ENCODE measurements at places on chromosomes 7 and 10.

DNA sequence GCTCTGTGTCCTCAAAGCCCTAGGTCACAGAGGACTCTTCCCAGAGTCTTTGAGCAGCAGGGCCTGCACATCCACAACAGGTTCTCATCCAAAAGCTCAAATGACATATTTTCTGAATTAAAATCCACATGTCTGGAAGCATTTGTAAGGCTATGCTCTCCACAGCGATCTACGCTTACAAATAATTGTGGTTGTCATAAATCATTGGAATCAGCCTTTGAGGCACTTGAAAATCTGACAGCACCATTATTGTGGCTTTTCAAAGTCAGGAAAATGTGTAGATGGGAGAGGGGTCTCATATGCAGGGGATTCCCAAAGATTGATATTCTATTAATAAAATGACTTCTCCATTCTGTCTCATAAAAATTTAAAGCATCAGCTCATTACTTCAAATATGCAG lies 16.3 kb downstream of the GPR26 start:
- no peak for DNase-seq

- DNase-seq = no peak
Measured at GRCh38 chr10:61169294-61169693, 225.3 kb upstream of the RHOBTB1 start.

GRCh38 chr10:7102084-7102483 lies 308.8 kb downstream of the SFMBT2 start:
- DNase-seq = no peak

GRCh38 chr7:96532428-96532935 lies 177.2 kb downstream of the SEM1 start:
- DNase-seq = no peak

DNA sequence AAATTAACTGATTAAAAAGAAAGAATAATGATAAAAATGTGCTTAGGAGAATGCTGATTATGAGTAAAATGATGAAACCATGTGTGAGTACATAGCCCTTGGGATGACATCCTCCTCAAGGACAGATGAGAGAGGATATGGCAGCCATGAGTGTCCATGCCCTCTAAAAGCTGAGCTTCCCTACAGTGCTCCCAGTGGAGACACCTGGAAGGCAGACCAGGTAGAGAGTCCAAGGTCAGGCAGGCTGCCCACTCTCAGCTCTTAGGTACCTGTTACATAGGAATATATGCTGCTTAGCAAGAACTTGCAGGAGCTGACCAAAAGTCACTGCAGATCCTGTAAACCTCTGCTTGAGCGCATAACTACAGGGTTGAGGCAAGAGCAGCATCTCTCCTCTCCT lies 169.7 kb upstream of the TMEM229A start:
- DNase-seq = no peak

DNA sequence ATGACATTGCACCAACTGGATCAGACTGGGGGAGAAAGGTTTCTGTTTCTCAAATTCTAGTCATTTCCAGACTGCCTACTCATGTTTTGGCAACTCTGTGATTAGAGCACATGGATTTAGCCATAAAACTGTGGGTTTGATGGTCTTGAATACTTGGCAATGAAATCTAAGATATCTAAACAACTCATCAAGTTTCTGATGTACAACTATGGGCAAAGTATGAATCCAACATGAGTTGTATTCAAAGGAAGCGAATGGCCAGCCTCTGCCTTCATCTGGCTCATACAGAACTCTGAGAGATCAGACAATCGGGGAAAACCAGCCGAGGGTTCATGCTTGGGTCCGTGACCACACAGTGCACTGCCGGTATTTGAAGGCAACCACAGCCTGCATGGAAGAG lies 144.3 kb downstream of the ADAM12 start:
- DNase-seq = no peak

GRCh38 chr7:44583146-44583865 lies 1.3 kb upstream of the TMED4 start:
- DNase-seq = no peak

- no peak for DNase-seq
Measured at GRCh38 chr7:84081973-84082522, 112.5 kb downstream of the SEMA3A start.

DNA sequence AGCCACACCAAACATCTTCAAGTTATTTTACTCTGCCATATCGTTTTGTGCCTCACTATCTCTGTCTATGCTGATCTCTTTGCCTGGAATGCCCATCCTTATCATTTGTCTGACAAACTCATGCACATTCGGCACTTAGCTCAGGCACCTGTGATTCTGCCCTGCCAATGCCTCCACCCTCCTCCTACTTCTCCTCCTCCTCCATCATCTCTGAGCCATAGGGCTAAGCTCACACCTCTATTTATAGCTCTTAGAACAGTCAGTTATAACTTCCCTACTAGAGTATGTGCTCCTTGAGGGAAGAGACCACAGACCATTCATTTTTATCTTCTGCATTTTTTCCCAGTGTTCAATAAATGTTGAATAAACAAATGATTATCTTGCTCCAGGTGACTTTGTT lies 51.2 kb upstream of the CDK13 start:
- DNase-seq = no peak

- no peak for DNase-seq
Measured at GRCh38 chr7:151249034-151249731, 689 bp upstream of the SMARCD3 start.

GRCh38 chr7:22628112-22628511 lies 98.9 kb upstream of the IL6 start:
- DNase-seq = no peak

DNA sequence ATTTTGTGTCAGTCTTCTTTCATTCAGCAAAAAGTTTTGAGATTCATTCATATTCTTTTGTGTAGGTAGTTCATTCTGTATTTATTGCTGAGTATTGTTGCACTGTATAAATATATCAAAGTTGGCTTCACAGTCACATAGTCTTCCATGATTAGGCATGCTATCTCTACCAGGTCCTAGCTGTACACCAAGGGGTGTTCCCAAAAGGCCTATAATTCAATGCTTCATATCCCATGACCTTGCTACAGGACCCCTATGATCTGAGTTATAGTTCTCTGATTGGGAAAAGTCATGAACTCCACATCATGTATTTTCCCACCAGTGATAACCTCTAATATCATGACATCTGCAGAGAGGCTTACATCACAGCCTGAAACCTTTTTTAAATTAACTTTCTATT lies 47.3 kb upstream of the MAGI2 start:
- DNase-seq = no peak

DNA sequence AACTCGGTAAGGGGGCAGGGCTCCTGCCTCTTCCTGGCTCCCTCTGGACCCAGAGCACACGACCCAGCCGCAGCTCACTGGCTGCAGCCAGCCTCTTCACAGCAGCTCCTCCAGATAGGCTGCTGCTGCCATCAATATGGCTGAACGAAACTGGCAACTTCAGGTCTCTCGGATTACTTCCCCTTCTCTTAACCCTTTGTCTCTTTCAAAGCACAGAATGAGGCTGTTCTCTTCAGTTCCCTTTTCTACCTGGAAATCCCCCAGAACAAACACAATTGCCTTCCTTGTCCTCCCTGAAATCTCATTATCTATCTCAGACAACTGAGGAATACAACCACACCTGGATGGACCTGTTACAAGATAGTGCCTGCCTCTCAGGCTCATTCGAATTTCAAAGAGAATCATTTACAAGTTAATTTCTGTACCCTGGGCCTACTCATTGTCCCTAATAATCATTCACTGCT lies 193.4 kb upstream of the MBL2 start:
- DNase-seq = no peak

- no peak for DNase-seq
Measured at GRCh38 chr7:125098377-125098970, 168.8 kb upstream of the POT1 start.

DNA sequence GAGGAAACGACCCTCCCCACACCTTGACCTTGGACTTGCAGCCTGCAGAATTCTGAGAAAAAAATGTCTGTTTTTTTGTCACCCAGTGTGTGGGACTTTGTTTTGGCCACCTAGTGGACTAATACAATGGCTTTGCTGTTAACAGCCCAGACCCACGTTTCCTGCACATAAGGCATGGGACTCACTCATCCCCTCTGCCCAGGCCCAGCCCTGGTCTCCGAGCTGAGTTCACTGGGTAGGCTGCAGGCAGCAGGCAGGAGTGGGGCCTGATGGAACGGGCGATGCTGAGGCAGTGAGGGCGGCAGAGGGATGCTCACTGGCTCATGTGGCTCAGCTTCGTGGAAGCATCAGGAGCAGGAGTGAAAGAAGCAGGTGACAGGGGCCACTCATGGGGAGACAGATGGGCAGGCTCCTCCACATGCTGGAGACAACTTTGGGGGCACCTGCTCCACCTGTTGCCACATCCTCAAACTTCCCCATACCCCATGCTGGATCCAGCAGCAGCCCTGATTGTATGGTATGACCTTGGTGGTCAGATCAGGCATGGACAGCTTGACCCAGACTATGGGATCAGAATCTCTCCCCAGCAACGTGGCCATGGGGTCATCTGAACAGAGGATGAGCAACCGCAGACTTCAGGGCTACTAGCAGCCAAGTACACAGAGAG lies 65.8 kb upstream of the ANTXRL start:
- no peak for DNase-seq

DNA sequence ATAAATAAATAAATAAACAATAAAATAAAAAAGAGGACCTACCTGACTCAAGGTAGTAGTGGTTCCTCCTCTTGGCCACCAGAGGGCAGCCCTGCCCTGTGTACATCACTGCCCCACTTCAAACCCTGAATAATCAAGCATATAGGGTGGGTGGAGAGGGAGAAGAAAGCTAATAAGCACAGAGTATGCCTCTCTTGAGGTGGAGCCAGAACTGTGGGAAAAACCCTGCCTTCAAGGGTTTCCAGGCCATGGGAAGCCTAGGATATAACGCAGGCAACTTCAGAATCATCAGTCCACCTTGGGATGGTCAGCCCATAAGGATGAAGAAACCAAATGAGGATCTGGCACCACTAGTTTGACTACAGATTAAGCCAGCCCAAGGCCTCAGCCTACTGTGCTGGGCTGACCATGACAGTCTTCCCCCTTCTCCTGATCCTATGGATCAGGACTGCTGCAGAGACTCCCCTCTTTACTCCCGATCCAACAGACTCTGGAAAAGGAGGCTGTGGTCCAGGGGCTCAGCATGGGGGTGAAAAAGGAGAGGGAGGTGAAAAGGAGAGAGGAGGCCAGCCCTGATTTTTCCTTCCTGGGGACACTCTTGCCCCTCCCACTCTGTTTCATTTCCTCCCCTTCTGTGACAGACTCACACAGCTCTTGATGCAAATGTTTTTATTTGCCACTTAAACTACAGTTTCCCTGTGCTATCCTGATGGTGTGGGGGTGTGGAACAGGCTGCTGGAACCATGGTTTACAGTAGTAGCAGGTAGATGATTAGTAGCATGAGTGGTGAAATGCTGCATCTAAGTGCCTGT lies 10.1 kb downstream of the AVPI1 start:
- peak; percentile 26 for DNase-seq

DNA sequence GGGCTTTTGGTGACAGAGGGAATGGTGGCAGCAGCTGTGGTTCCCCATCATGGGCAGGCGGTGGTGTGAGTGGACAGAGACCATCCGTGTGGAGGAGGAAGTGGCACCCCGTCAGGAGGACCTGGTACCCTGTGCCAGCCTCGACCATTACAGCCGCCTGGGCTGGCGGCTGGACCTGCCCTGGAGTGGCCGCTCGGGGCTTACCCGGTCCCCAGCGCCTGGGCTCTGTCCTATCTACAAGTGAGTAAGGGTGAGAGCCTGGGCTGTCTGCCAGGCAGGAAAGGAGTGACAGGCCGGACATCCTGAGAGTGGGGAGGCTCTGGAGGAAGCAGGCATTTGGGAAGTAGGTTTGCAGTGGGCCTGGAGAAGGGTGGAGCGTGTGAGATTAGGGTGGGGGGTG lies 2.9 kb upstream of the ZNF467 start:
- DNase-seq = no peak

DNA sequence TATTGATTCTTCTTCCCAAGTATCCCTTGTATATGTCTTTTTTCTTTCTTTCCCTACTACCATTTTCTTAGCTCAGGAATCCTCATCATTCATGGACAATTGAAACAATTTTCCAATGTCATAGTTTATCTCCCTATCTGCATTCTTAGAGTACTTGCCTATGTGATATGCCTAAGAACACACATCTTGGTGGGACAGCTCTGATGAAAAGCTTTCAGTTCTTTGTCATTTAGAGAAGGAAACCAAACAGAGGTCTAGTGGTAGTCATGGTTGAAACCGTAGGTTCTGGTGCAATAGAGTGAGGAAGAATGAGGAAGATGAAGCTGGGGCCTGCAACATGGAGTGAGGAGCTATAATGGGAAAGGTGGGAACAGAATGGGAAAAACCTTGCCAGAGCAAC lies 28.2 kb downstream of the TDRD1 start:
- DNase-seq = no peak

GRCh38 chr7:105806592-105807447 lies 69.6 kb downstream of the ATXN7L1 start:
- DNase-seq = peak; percentile 13

DNA sequence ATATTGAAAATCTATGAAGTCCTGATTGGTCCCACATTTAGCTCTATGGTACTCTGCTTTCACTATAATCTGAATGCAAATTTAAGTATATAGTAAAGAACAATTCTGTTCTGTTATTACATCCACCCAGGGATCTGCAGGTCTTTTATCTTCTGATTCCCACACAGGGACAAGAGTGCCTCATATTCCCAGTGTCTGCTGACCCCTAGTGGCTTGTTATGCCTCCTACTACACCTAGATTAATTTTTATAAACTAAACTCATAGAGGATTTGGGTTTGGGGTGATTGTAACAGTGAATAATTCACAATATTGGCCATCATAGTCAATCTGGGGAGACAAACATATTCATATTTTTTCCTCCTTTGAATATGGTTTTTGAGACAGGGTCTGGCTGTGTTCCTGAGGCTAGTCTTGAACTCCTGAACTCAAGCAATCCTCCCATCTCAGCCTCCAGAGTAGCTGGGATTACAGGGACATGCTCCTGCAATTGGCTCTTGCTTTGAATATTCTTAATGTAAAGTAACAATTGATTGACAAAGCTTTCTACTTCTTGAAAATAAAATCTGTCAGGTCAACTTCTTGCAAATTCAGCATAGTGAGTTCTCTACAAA lies 282.1 kb downstream of the KCND2 start:
- DNase-seq = no peak

- DNase-seq = no peak
Measured at GRCh38 chr7:75638594-75639070, 100.1 kb downstream of the HIP1 start.
